ENCODE measurements at places on chromosomes 12 and 14. TPM values are rescaled to one million over a fixed set of nuclear protein-coding genes. Genes with fewer than 3 reads are reported as not detected.

The DBX2 gene
- not detected for polyA plus RNA-seq

The IRAK3 gene
- 3.4 TPM for polyA plus RNA-seq

The OAS1 gene
- polyA plus RNA-seq: 0.19 TPM

The SPX gene
- 0.12 TPM for polyA plus RNA-seq

The RNASE4 gene
- polyA plus RNA-seq: 15.8 TPM

The TSHR gene
- not detected for polyA plus RNA-seq

The SARNP gene
- polyA plus RNA-seq: 178 TPM

The BATF gene
- polyA plus RNA-seq: not detected

The GZMB gene
- polyA plus RNA-seq: not detected

The OR4K15 gene
- polyA plus RNA-seq: not detected

The LALBA gene
- polyA plus RNA-seq: not detected

The ARID4A gene
- polyA plus RNA-seq: 12.4 TPM

- no peak for DNase-seq
Measured at GRCh38 chr14:92635896-92636295, 112.5 kb downstream of the LGMN start.

- DNase-seq: no peak
Measured at GRCh38 chr12:127162307-127162706, 1104.7 kb upstream of the TMEM132C start.

- DNase-seq: no peak
Measured at GRCh38 chr12:45566257-45566656, 163.2 kb upstream of the ARID2 start.

DNA sequence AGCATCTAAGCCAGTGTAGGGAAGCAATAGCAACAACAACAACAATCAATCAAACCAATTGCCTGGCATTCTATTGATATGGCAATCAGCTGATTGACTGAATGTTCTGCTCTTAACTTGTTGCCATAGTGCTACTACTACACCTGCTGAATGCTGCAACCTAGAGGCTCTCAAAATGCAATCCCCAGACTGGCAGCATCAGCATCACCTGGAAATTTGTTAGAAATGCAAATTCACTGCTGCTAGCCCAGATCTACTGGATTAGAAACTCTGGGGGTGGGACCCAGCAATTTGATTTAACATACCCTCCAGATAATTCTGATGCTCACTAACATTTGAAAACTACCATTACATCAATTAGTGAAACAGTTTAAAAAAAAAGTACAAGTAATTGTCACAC is 363.6 kb downstream of the SNAPC1 start:
- DNase-seq: no peak

DNA sequence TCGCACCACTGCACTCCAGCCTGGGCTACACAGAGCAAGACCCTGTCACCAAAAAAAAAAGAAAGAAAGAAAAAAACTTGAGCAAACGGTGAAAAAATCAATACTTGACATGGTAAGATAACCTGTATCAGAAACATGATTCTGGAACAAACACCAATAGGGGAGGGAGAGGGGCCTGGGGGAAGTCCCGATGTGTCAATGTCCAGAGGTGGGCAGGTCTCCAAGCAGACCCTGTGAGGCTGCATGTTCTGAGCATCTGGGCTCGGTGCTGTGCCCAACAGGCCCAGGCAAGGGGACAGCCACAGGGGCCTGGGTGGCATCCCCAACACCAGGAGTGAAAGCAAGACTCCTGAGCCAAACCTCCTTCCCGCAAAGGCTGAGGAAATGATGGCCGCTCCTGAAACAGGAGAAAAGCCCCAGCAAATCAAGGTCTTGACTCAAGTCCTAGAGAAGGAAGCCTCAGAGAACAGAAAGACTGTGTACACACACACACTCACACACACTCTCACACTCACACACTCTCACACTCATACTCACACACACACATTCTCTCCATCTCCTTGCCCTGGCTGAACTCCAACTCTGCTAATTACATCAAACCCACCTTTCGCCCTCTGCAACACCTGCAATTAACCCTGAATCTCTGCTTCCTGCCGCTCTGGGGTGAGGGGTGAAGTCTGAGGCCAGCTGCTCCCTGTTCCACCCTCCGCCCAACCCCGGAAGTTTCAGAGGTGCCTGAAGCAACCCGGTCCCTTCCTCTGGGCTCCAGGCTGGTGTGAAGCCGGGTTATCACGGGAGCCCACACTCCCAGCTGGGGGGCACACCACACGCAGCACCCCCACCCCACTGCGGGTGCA is 20.4 kb downstream of the CCDC88C start:
- no peak for DNase-seq

- DNase-seq: no peak
Measured at GRCh38 chr12:57725851-57726150, 12.7 kb downstream of the AGAP2 start.

- peak; percentile 11 for DNase-seq
Measured at GRCh38 chr12:58711974-58712373, 208.3 kb downstream of the LRIG3 start.

GRCh38 chr12:17640615-17641014 is 449.4 kb downstream of the RERGL start:
- DNase-seq: no peak

- no peak for DNase-seq
Measured at GRCh38 chr12:125395583-125396215, 330.5 kb downstream of the AACS start.

GRCh38 chr14:47471075-47471474 is 204.3 kb downstream of the MDGA2 start:
- no peak for DNase-seq

DNA sequence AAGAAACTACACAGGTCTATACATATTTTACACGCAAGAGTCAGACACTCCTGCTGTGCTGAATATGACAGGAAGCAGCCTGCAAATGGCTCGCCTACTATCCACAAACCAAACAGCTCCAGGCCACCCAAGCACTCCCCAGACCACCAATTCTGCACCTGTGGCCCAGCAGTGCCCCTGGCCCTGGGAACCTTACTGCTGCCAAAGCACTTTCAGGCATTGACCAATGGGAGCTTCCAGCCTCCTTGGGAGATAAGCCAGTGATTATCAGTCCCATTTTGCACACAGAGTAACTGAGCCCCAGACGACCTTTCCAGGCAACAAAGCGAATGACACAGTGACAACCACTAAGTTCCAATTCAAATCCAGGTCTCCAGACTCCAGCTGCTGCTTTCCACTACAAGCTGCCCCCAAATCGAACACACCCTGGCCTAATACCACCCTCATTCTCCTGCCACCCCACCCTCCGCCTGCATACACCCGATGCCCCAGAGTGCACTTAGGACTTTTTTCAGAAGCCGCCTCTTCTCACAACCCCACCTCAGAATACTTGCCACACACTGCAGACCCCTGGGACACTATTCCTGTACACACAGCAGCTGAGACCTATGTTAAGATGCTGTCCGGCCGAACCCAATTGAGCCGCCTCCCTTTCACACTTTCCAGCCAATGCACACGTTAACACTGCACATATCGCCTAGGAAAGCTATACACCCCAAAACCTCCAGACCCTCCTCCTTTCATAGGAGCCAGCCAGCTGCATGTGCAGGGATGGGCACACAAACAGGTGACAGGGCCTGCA is 126.1 kb upstream of the PRMT8 start:
- DNase-seq: no peak

GRCh38 chr12:80559766-80560165 is 115.7 kb downstream of the PTPRQ start:
- DNase-seq: no peak

GRCh38 chr12:58880639-58881038 is 39.7 kb downstream of the LRIG3 start:
- DNase-seq: no peak

DNA sequence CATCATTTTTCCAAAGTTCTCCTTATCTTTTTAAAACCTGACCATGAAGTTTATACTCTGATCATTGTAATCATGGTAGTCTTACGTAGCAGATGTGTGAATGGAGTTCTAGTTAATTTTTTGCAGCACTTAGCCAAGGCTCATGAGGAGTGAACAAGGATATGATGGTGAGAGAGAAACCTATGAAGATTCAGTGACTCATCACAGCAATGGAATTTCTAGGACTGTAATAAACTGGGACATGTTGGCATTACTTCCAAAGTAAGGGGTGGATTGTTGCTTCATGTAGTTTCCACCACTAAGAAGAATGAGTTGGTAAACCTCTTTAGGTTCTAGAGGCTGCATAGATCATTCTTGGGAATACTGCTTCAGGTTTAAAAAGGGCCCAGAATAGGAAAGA is 102.7 kb downstream of the LRRIQ1 start:
- DNase-seq: no peak

DNA sequence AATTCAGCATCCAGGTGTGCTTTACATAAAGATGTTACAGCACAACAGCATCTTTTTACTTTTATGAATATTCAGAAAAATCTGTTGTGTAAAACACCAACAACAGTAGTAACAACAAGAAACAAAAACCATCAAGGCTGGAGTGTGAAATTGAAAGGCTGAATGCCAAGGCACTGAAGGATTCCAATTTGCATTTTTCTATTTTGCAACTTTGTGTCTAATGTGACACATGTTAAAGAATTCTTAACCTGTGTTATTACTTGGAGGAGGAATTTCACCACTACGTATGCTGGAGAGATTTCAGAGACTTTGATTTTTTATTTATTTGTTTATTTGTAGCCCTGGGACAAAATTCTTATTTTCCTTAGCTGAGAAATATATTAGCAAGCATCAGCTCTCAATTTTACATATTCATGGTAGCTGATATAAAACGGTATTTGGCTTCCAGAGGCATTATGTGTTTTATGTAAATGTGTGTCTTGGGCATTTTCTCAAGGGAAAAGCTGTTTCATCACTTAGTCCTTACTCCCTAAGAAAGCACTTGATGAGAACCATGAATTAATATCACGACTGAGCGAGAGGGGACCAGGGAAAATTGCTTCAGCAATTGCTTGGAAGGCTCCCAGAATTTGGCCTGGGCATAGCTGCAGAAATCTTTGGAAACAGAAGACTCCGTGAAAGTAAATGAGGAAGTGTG is 475.4 kb downstream of the TMEM132D start:
- no peak for DNase-seq

DNA sequence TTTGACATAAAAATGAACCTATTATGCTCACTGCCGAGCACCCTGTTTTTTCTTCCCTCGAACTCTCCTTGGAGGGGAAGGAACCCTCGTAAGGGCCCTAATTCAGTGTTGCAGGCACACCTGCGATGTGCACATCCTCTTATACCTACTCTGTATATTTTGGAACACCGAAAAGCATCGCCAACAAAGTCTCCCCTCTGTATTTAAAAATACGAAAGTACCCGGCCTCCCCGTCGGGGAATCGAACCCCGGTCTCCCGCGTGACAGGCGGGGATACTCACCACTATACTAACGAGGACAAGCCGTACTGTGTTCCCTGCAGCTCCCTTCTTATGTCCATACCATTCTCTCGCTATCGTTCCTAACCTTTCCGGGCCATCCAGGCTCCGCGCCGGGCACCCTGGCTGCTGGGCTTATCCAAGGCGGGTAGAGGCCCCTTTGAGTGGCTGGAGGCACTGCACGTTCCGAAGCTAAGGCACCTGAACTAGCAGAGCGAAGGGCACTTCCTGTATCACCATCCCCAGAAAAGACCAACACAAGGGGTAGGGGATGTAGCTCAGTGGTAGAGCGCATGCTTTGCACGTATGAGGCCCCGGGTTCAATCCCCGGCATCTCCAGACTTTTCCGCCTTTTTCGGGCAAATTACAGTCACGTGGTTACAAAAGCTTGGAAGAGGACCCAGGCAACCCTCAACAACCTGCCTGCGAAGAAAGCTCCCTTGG is 25.1 kb upstream of the UBC start:
- DNase-seq: peak; percentile 95

DNA sequence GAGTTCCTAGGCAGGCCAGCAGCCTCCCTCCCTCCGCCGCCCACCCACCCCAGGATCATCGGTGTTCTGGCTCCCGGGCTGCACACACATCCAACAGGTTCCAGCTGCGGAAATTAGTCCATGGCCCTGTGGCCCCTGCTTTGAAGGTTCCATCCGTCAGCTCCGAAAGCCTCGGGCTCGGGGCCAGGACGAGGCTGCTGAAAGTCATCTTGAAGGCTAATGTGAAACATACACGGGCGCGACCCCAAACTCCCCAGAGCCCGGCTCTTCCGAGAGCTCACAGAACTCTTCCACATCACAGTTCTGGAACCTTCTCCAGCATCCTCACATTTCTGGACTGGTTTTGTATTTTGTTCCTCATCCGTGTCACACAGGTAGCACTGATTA is 19.8 kb downstream of the KDM2B start:
- DNase-seq: no peak

DNA sequence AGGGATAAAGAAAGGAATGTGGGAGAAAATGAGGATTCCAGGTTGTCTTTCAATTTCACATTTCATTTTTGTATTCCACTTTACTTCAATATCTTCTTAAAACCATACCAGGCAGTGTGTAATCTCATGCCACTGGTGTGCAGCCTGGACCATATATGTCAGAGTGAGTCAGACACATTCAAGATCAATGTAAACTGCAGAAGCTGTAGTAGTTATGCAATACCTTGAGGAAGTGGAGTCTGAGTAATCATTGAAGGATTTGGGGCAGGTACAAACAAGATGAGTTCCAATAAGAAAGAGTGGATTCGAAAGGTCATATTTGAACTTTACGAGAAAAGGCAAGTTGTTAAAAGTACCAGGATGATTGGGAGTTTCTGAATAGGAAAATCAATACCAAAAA is 14.1 kb downstream of the PLCZ1 start:
- peak; percentile 71 for DNase-seq

DNA sequence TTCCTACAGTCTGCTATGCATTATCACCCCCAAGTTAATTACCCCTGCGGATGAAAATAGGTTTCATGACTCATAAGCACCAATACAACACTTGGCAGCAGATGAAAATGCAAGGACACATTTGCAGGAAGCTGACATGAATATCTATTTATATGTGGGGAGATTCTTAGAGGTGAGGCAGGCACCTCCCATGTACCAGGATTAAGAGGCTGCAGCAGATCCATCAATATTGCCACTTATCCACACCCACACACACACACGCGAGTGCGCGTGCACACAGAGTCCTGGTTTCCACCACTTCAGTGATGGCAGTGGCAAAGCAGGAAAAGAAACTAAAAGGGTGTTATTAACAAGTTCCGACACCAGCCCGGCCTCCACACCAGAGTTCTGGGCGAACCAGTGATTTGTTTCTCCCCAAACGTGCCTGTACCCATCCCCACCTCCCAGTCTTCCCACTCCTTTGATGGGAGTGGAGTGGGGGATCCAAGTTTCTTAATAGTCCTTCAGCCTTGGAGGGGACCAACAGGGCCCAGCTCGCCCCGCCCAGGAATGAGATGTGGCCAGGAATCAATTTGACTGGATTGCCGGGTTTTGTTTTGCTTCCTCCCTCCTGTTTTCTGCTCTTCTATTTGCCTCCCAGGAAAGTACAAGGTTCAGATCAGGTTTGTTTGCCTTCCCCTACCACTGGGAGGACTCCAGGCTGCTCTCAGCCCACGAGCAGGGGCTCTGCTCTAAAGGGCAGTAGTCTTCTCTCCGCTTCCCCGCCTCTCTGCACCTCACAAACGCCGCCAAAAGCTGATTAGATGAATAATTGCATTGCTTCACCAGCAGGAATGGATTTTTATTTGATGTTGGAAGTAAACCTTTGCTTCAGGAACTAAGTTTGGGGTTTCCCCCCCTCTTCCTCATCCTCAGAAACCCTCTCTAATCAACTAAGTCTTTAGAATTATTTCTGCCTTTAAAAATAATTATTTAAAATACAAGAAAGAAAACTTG is 5.2 kb downstream of the IRF2BPL start:
- DNase-seq: no peak

GRCh38 chr12:25052914-25053211 is 104.0 kb upstream of the BCAT1 start:
- DNase-seq: no peak
